Heart left ventricle (tissue), 16 donors: ENCODE measurements at places on chromosomes 13 and 19. TPM values are rescaled to one million over a fixed set of nuclear protein-coding genes. Genes with fewer than 3 reads are reported as not detected.

DNA sequence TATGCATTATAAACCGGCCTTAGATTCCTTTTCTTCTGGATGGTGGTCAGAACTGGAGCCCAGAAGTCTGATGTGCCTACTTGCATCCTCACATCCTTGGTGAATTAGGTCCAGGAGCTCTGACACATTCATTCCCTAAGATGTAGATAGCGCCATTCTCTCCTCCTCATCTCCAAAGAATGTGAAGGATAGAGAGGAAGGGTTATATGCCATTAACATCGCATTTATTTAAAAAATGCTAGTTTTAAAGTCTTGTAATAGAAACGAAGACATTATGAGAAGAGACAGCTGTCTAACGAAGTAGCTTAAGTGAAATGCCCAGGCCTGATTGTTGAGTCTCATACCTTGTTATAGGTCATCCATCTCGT is 9.7 kb downstream of the MBNL2 start:
- no peak overlapping the region for H3K27ac ChIP-seq
- peaks cover 91% of the 10 kb centered on the region for H3K4me1 ChIP-seq
- no peaks in the 10 kb centered on the region for H3K36me3 ChIP-seq
- no peak for DNase-seq

- H3K36me3 ChIP-seq = no peaks in the 10 kb centered on the region
- H3K4me1 ChIP-seq = no peaks in the 10 kb centered on the region
- H3K27me3 ChIP-seq = no peaks in the 10 kb centered on the region
- no peak for DNase-seq
- no peak overlapping the region for H3K4me3 ChIP-seq
- no peak overlapping the region for H3K27ac ChIP-seq
These were observed 289.2 kb downstream of the EFNB2 start for GRCh38 chr13:106246242-106246641.

DNA sequence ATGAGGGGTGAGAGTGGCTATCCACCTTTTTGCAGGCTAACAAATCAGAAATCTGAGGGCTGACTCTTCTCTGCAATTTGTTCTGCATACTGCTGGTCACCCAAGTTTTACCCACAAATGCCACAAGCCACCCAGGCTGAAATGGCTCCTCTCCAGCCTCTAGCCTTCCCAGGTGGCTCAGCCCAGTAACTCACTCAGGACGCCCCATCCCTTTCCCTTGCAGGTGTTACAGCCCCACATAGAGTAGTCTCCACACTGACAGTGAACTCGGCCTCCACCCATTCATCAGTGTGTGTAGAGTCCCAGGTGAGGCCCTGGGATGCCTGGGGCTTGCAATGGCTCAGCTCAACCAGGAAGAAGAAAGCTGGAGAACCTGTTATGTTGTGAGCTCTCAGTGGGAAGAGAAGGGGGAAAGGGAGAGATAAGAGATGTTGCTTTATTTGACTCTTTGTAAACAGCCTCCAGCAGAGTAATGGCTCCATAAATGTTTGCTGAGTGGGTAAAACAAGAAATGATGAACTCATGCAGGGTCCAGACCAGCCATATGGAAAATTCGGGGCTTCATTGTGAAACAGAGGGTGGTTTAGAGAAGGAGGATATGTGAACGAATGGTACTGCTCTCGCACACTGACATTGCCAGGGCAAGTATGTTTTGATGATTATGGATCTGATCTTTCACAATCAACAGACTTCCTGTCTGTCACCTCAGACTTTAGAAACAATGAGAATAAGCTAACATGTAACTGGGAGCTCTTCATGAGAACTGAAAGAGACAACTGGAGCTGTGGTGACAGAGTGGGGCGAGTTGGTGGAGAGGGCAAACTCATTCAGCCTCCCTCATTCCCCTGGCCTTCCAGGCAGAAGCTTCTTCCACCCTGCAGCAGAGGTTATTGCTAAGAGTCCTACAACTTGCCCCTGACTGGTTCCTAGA is 74.2 kb upstream of the RFC3 start:
- H3K27me3 ChIP-seq = no peaks in the 10 kb centered on the region
- H3K36me3 ChIP-seq = no peaks in the 10 kb centered on the region
- no peak overlapping the region for H3K27ac ChIP-seq
- H3K4me1 ChIP-seq = no peaks in the 10 kb centered on the region
- no peak for DNase-seq

GRCh38 chr13:28820099-28821051 is at the start of gene MTUS2:
TSS of gene MTUS2 (plus strand) at chr13:28820339.
- peak within 1 kb of the TSS; percentile 54 for H3K27ac ChIP-seq
- no peak for DNase-seq
- H3K4me3 ChIP-seq = peak within 1 kb of the TSS; percentile 62
- H3K36me3 ChIP-seq = no peaks in the 10 kb centered on the region

- H3K4me3 ChIP-seq = no peak overlapping the region
- no peaks in the 10 kb centered on the region for H3K4me1 ChIP-seq
- no peak overlapping the region for H3K27ac ChIP-seq
- no peaks in the 10 kb centered on the region for H3K27me3 ChIP-seq
- H3K36me3 ChIP-seq = no peaks in the 10 kb centered on the region
These were observed 83.3 kb upstream of the ZNF536 start for GRCh38 chr19:30288911-30289310.

DNA sequence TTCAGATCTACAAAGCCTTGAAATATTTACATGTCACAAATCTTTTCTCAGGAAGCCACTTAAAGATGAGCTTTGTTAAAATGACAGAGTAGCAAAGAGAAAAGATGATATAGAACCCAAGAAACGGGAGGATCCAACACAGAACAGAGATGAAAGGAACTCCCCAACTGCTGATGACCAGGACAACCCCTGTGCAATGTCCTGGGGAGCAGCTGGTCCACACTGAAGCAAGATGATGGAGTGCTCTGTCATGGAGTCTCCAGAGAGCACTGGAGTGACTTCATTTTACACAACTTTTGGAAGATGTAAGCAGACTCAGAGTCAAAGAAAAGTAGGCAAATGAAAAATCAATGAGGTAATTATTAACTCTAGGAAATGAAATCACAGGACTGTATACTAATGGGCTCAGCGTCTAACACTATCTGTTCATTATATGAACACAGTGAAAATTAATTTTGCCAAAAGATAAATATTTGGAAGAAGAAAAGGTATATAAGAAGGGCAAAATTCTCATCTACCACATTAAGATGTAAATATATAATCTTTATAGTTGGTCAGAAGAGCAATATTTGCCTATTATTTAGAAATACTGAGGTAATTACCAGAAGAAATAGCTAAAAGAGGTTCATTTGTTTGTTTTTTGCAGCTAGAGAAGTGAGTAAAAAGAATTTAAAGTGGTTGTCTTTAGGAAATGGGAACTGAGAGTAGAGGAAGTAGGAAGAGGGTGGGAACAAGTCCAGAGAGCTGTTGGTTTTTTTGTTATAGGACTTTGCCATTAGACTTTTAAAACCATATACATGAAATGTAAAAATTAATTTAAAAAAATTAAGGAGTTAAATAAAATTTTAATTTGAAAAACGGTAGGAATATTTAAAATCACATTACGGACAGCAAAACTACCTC is 30.5 kb downstream of the MTRF1 start:
- H3K4me1 ChIP-seq = no peaks in the 10 kb centered on the region
- DNase-seq = no peak
- no peaks in the 10 kb centered on the region for H3K27me3 ChIP-seq
- no peak overlapping the region for H3K4me3 ChIP-seq
- peaks cover 47% of the 10 kb centered on the region for H3K36me3 ChIP-seq

DNA sequence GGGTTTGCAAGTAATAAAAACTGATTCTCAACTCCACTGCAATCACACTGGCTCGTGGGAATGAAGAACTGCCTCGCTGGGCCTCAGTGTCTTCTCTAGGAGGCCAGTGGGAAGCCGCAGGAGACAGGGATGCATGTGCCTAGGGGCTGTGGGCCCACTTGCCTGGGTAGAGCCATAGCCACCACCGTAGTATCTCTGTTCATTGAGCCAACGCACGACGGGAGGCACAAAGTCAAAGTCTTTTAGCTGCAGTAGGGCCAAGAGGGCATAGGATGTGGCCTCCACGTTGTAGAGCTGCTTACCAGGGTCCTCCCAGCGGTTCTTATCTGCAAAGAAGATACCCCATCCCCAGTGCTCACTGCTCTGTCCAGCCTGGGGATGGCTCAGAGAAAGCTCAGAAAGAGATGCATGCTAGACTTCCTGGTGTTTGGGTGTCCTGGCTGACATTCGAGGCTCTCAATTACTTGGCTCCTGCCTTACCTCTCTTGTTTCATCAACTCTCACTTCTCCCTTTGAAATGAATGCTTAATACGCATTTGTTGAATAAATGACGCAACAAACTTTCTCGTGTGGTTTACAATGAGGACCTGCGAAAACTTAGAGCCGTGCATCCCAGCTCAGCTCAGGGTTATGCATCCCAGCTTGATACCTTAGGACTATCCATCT is 16.1 kb upstream of the TNFSF14 start:
- H3K36me3 ChIP-seq = no peaks in the 10 kb centered on the region
- no peak for DNase-seq
- H3K27me3 ChIP-seq = no peaks in the 10 kb centered on the region
- no peak overlapping the region for H3K27ac ChIP-seq
- no peaks in the 10 kb centered on the region for H3K4me1 ChIP-seq

- no peak overlapping the region for H3K4me3 ChIP-seq
- H3K27ac ChIP-seq = peak overlapping the region; percentile 73
- no peaks in the 10 kb centered on the region for H3K27me3 ChIP-seq
These were observed 15.2 kb downstream of the SAE1 start for GRCh38 chr19:47145639-47146486.

DNA sequence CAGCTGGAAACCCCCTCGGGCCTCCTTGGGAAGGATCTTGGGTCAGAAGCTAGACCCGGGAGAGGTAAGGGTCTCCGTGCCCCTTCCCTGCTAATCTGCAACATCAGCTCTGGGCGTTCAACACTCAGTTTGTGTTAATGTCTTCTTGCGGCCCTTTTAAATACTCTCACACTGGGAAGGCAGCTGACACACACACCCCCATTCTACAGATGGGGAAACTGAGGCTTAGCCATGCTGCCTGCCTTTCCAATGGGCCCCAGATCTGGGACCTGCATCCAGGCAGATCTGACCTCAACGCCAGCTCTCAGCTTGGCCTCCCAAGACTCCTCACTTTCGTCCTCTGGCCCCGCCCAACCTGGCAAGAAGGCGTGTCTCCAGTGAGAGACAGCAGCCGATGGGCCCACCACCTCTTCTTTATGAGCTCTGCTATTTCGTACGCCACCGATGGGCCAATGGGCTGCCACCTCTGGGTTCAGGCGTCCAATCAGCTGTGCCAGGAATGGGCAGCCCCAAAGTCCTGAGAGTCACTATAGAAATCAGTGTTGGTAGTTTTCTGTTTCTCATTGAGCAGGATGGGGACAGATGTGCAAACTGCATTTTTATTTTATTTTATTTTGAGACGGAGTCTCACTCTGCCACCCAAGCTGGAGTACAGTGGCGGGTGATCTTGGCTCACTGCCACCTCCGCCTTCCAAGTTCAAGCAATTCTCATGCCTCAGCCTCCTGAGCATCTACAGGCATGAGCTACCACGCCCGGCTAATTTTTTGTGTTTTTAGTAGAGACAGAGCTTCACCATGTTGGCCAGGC is 43.8 kb downstream of the DNM2 start:
- H3K27ac ChIP-seq = peak overlapping the region; percentile 89
- H3K36me3 ChIP-seq = no peaks in the 10 kb centered on the region
- no peaks in the 10 kb centered on the region for H3K27me3 ChIP-seq
- no peak overlapping the region for H3K4me3 ChIP-seq
- peaks cover 17% of the 10 kb centered on the region for H3K4me1 ChIP-seq

- no peak overlapping the region for H3K4me3 ChIP-seq
- DNase-seq = no peak
- H3K27ac ChIP-seq = no peak overlapping the region
- no peaks in the 10 kb centered on the region for H3K36me3 ChIP-seq
These were observed 551.9 kb upstream of the SLC10A2 start for GRCh38 chr13:103618151-103618550.

DNA sequence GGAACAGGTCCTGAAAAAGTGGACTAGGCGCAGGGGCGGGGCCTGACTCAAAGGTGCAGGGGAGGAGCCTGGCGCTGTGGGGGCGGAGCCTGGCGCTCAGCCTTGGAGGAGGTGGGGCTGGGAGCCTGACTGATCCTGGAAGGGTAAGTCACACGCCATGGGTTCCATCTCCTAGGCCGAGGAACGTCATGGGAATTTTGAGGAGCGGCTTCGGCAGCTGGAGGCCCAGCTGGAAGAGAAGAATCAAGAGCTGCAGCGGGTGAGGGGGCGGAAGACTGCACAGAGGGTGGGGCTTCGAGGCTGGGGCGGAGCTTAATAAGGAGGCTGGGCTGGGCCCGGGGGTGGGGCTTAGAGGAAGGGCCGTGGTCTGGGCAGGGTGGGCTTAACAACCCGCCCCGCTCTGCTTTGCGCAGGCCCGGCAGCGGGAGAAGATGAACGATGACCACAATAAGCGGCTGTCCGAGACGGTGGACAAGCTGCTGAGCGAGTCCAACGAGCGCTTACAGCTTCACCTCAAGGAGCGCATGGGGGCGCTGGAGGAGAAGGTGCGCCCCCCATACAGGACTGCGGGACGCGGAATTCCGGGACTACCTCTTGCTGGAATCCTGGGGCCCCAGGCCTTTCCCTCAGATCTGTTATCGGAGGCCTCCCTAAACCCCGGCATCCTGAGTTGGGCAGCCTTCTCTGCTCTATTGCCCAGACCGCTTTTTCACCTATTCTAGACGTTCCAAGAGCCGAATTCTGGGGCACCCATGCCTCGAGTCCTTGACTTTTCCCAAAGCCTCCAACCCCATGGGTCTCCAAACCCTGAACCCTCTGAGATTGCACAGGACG is 14.5 kb downstream of the PPFIA3 start:
- DNase-seq = peak; percentile 86
- no peaks in the 10 kb centered on the region for H3K4me1 ChIP-seq
- peak overlapping the region; percentile 31 for H3K4me3 ChIP-seq
- H3K27ac ChIP-seq = peak overlapping the region; percentile 24

DNA sequence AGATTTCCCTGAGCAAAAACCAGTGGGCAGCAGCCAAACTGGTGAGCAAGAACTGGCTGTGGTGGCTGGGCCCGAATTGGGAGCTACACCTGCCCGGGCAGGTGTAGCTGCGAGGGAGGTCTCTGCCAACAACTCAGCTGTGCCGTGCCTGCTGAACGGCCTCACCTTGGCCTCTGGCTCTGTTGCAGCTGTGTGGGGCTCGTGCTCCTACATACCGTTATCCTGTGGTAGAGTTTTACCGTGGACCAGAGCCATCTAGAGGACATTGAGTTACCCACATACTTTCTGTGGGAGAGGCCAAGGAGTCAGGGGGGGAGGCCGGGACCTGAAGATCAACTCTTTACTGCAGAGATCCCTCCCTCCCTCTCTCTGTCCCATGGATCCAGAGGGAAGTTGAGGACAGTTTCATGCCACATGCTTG is 113.2 kb downstream of the TM9SF2 start:
- H3K27ac ChIP-seq = no peak overlapping the region
- no peak for DNase-seq
- H3K4me1 ChIP-seq = no peaks in the 10 kb centered on the region
- no peaks in the 10 kb centered on the region for H3K36me3 ChIP-seq
- H3K4me3 ChIP-seq = no peak overlapping the region
- no peaks in the 10 kb centered on the region for H3K27me3 ChIP-seq

The MBD3L3 gene
- not detected for total RNA-seq

The PLK5 gene
- not detected for total RNA-seq

The ATP8B3 gene
- 1.6 TPM for total RNA-seq
